ENCODE measurements at places on chromosomes 11 and 22.
A peak's percentile ranks its signal among the peaks of the same experiment; 100 is the strongest.

- no peak for DNase-seq
Observed at GRCh38 chr11:494761-495536, 12.1 kb downstream of the RNH1 start.

- DNase-seq = peak; percentile 19
Observed at GRCh38 chr11:34214961-34215805, 109.8 kb downstream of the NAT10 start.

DNA sequence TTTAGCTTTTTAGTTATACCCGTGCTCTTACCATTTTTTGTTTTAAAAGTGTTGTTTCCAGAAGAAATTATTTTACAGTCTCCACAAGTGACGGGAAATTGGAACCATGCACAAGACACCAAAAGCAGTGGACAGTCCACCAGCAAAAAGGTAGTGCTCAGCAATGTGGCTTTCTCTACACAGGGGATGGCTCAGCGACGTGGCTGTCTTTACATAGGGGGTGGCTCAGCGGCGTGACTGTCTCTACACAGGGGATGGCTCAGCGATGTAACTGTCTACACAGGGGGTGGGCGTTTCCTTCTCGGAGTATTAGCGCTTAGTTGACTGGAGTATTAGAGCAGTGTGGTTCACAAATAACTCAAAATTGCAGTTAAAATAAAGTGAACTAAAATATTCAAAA lies 36.0 kb upstream of the PANX2 start:
- DNase-seq = no peak

DNA sequence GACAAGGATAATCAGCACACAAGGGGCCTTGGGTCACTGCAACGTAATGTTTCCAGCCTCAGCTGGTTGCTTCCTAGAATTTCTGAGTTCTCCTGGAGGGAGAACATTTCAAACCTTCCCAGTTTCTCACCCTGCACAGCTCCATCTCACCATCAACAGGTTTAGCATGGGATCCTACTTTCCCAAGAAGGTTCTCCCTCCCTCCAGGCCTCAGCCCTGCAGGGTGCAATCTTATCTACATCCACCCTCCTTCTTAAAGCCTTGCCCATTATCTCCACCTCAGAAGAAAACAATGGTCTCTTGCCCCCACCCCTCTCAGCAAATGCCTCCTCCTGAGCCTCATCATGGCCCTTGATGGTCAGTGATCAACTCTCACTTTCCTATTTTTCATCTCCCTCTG lies 23.6 kb downstream of the CADM1 start:
- DNase-seq = no peak

GRCh38 chr22:26587991-26588613 lies 1.8 kb downstream of the TPST2 start:
- DNase-seq = no peak

DNA sequence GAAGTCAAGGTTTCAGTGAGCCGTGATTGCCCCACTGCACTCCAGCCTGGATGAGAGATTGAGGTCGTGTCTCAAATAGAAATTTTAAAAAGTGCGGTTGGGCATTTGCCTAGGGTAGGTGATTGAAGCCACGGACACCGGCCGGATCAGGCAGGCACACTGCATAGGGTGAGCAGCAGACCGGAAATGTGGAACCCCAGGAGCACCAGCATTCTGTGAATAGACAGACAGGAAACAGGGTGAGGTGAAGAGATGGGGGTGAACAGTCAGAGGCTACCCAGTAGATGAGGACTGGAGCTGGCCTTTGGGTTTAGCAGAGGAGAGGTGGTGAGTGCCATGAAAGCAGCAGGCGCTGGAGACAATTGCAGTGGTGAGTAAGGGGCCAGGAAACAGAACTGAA lies 43.5 kb downstream of the PPFIA1 start:
- DNase-seq = no peak

GRCh38 chr22:48720662-48721394 lies 1106.8 kb downstream of the BRD1 start:
- DNase-seq = no peak

- DNase-seq = no peak
Observed at GRCh38 chr11:19344661-19345518, 104.1 kb upstream of the E2F8 start.

DNA sequence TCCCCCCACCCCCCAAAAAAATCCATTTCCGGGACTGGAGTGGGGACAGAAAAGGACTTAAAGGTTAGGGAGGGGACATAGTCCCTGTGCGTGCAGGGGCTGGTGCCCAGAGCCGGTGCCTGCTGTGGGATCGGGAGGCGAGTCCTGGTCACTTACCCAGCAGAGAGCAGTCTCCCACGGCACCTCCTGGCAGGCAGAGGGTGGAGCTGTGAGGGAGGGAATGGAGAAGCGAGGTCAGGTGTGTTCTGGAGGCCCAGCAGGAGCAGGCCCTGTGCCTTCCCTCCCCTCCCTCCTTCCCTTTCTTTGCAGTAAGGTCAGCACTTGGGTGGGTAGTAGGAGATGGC lies 28.4 kb downstream of the SHANK3 start:
- DNase-seq = no peak

GRCh38 chr11:119316016-119316728 lies 758 bp downstream of the MCAM start:
- no peak for DNase-seq

GRCh38 chr22:45535290-45535689 lies 32.6 kb downstream of the FBLN1 start:
- no peak for DNase-seq

GRCh38 chr22:23058063-23058462 lies 12.3 kb upstream of the GNAZ start:
- DNase-seq = no peak

GRCh38 chr22:25881210-25881755 lies 139.3 kb downstream of the MYO18B start:
- no peak for DNase-seq

GRCh38 chr11:65915821-65916251 lies 3.0 kb downstream of the C11orf68 start:
- DNase-seq = no peak

DNA sequence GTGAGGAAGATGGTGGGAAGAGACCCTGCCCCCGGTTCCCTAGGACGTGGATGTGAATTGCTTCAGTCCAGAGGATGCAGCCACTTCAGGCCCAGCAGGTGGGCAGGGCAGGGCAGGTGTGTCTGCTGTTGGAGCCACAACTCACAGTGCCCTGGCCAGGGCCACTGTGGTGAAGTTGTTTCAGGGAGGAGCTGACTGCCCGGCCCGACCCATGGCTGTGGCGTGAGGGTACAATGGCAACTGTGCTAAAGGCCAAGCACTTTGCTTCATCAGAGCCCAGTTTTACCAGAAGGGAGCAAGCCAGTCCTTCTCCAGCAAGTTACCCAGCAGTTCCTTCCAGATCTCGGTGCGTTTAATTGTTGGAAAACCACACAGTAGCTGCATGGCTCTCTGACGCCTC lies 1174.4 kb downstream of the BRD1 start:
- DNase-seq = no peak

GRCh38 chr22:23685205-23685784 lies 5.5 kb upstream of the RGL4 start:
- DNase-seq = no peak

- DNase-seq = no peak
Observed at GRCh38 chr11:6273188-6273587, 13.6 kb downstream of the CCKBR start.

DNA sequence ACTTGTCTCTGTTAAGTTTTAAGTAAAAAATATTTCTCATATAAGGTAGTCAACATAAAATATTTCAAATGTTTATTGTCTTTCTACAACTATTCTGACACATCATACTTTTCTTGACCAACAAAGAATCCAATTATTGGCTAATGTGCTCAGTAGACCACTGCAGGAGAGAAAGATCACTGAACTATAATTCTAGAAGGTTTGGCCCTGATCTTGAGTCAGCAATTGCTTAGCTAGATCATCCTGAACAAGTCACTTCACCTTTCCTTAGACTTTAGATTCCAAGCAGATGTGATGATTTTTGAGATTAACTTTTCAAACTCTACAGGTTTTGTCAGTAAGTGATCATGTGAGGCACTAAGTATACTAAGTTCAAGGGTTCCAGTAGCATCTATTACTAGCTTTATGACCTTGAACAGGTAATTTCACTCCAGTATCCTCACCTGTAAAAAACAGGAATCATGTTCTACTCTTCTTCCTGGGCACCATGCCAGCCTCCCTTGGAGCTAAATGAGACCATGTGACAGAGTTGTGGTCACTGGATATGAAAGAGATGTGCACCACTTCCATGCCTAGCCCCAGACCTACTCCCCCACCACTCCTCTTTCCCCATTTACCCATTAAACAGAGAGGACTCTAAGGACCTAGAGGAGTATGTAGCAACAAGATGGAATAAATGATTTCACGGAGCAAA lies 17.3 kb downstream of the PGM2L1 start:
- no peak for DNase-seq

GRCh38 chr11:47373876-47374719 lies 4.2 kb downstream of the SPI1 start:
- DNase-seq = peak; percentile 77

GRCh38 chr22:26444777-26445176 lies 15.7 kb downstream of the ASPHD2 start:
- no peak for DNase-seq

GRCh38 chr11:132058211-132058772 lies 687.9 kb downstream of the NTM start:
- DNase-seq = no peak

DNA sequence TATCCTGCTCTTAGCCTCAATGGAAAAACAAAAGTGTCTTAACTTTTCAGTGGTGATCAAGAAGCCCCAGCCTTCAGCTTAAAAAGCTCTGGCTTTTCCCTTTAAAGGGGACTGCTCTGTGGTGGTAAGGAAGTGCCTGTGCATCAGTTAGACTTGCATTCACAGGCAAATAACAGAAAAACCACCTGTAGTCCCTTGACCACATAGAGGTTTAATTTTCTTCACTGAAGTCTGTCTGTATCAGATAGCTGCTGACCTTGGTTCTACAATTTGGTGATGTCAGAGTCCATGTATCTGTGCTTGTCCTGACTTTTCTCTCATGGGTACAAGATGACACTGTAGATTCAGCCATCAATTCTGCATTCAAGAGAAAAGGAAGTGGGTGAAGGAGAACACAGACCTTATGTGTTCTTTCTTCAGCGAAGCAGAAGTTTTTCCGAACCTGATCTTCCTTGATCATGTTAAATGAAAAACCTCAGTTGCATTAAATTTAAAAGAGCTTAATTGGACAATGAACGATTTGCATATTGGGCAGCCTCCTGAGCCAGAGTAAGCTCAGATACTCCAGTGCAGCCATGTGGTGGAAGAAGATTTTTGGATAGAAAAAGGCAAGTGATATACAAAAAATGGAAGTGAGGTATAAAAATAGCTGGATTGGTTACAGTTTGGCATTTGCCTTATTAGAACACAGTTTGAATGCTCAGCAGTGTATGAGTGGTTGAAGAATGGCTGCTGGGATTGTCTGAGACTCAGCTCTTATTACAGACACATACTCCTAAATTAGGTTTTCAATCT lies 43.2 kb upstream of the RDX start:
- DNase-seq = no peak

DNA sequence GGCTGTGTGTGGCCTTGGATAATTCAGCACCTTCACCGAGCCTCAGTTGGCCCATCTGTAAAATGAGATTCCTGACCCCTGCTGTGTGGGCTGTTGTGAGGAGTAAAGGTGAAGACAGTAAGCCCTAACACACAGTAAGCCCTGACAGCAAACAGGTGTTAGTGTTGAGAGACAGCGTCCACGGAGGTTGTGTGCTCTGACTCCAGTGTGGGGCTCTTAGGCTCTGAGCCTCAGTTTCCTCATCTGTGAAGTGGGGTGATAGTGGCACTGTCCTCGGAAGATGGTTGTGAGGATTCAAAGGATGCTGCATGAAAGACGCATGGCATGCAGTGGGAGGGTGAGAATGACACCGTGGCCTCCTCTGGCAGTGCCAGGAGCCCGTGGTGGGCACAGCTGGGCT lies 14.2 kb downstream of the DPP3 start:
- no peak for DNase-seq

Measured in stimulated activated CD8-positive, alpha-beta memory T cell treated with anti-CD3 and anti-CD28 coated beads, Interleukin-2, amount 100 ng/mL, for 1 hour (primary cell).